NCI-H146 (cell line): ENCODE measurements at places on chromosomes 7 and 10.

DNA sequence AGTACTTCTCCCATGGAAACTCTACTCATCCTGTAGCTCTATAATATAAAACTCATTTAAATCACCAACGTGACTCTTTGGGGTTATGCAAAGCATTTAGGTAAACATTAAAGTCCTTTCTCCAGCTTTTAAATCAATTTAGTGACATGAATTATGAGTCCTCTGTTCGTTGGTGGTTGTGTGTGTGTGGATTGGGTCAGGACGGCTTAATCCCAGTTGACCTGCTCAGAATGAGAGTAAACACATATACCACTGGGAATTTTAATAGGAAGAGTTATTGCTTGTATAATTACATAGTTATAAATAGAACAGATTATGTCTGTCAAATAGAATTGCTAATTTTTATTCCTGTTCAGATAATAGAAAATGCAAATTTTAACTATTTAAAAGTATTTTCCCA is 30.7 kb upstream of the ADCY1 start:
- peak; percentile 60 for DNase-seq

GRCh38 chr7:138429577-138430250 is 30.3 kb upstream of the TRIM24 start:
- DNase-seq, result no peak

DNA sequence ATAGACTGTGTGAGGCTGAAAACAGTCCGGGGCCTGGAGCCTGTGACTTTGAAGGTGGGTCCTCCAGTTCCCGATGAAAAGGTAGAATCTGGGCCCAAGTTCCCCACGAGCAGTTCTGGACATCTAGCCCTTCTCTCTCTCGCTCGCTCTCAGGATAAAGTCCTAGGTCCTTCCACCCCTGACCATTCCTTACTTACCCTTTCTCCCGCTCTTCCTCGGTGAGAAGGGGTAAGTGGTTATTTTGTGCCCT is 713 bp downstream of the IMMP2L start:
- DNase-seq, result no peak

- DNase-seq, result no peak
Observed at GRCh38 chr7:1741246-1741645, 71.2 kb downstream of the ELFN1 start.

DNA sequence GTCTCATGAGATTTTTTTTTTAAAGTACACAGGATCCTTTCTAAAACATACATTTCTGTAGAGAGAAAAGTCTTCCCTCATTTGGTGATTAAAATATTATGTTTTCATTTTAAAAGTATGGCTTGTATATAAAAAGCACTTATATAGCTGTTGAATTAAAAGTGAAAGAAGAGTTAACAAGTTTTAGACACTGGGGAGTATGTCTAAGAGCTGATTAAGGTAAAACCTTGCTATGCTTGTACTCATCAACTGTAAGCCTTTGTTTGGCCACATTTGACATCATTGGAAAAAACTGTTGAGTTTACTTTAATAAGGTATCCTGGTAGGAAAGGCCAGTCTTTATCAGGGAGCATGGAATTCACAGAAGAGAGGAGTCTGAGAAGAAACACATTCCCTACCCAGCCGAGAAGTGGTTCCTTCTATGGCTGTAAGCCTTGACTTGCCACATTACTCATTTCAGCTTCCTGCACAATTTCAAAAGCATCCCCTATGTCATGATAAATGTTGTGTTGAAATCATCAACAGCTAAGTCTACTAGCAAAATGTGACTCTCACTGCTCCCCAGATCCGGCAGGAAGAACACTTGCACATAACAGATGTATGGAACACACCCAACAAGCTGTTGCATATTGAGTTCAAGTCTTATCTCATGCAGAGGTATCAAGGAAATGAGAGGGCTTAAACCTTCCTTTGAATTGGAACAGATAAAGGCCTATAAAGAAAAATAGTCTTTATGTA is 171.8 kb upstream of the CDK1 start:
- DNase-seq, result no peak

- no peak for DNase-seq
Observed at GRCh38 chr10:79412516-79412915, 32.9 kb downstream of the ZCCHC24 start.

DNA sequence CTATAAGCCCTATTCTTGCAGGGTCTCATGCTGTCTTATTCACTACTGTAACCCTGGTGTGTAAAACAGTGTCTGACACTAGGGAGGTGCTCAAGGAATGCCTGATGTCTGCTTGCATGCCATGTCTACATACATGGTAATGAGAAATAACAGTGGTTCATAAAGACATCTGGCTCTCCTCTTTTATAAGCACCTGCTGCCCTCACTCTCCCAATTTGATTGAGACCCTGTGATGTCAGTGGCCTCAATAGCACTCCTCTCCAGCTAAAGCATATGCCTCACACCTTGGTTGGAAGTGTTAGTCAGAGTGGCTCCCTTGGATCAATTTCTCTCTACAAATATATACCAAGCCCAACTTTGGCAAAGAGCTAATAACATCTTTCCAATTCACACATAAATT is 30.6 kb downstream of the ANK3 start:
- no peak for DNase-seq
